Mammary epithelial cell (primary cell): ENCODE measurements at places on chromosomes 5 and 9.

DNA sequence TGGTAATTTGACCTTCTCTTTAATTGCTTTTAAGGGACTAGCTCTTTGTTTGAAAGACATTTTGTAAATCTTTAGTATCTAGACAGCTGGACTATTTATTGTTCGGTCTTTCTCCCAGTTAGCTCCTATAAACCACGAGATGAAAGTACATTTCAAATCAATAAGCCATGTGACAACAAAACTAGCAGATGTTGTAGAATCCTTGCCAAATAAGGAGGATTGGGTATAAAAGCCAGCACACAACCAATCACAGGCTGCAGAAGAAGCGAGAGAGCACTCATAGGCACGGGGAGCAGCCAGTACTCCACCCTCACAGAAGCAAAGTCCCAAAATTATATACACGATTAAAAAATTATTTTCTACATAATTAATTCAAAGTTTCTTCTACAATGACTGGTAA, 8.1 kb upstream of the OMD start:
- DNase-seq = no peak

DNA sequence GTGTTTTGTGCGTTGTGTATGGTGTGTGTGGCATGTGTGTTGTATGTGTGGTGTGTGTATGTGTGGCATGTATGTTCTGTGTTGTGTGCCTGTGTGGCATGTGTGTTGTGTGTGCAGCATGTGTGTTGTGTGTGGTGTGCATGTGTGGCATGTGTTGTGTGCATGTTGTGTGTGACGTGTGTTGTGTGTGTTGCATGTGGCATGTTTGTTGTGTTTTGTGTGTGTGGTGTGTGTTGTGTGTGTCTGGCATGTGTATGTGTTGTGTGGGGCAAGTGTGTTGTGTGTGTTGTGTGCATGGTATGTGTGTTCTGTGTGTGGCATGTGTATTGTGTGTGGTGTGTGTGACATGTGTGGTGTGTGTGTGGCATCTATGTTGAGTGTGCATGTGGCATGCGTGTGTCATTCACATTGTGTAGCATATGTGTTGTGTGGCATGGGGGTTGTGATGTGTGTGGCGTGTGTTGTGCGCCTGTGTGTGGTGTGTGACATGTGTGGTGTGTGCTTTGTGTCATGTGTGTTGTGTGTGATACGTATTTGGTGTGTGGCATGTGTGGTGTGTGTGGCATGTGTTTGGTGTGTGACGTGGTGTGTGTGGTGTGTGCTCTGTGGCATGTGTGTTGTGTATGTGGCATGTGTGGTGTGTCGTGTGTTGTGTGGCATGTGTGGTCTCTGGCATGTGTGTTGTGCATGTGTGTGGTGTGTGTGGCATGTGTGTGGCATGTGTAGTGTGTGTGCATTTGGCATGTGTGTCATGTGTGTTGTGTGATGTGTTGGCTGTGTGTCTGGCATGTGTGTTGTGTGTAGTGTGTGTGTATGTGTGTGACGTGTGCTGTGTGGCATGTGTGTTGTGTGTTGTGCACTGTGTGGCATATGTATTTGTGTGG, 46.6 kb upstream of the IRX4 start:
- DNase-seq = no peak

DNA sequence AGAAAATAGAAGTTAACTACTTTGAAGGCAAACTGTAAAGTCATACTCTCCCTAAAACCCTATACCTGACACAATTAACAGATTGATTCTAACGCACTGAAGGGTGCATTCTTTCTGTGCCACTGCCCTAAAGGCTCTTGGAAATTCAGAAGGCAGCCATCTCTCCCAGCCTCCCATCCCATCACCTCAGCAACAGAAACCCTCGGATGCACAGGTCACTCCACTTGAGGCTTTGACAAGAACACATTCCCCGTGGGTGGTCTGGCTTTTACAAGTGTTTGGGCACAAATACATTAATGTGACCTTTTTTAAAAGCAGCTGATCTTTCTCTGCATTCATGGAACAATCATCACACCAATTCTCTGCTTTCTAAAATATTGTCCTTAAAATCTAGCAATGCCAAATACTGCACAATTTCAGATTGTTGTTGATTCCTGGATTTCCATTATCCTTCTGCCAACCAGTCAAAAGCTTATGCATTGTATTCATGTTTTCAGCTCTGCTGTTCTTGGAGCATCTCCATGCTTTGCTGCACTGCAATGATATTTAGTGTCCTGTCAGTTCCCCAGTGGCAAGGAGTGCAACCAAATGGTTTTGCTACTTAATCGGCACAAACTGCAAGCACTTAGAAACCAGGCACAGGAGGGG, 175.6 kb downstream of the TMEM161B start:
- DNase-seq = no peak

DNA sequence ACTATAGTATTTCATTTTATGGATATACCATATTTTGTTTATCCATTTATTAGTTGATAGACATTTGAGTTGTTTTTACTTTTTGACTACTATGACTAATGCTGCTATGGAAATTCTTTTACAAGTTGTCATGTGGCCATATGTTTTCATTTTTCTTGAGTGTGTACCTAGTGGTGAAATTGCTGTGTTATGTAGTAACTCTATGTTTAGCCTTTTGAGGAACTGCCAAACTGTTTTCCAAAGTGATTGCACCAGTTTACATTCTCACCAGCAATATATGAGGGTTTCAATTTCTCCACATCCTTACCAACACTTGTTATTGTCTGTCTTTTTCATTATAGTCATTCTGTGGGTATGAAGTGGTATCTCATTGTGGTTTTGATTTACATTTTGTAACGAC, 75.4 kb downstream of the GRIA1 start:
- peak; percentile 83 for DNase-seq

- DNase-seq = peak; percentile 64
Observed at GRCh38 chr9:33988219-33988890, 60.3 kb downstream of the UBAP2 start.

DNA sequence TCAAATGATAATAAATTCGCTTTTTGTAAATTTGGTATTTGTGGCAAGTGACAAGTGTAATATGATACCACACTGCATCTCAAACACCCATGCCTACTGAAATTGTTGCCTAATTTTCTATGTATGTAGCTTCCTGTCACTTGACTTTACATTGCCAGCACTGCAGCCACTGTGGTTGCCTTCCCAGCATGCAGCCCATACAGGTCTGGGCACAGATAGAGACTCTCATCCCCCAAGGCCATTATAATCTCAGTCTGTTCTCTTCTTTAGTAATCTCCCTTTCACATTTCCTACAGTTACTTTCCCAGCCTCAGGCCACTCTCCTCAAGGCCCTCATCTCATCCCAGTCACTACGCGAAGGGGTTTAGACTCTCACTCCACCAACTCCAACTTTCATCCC, 1200.6 kb downstream of the PTPRD start:
- no peak for DNase-seq

- no peak for DNase-seq
Observed at GRCh38 chr9:107528686-107529085, 39.1 kb upstream of the KLF4 start.

GRCh38 chr9:111744363-111744762, 50.4 kb downstream of the SHOC1 start:
- DNase-seq = no peak

DNA sequence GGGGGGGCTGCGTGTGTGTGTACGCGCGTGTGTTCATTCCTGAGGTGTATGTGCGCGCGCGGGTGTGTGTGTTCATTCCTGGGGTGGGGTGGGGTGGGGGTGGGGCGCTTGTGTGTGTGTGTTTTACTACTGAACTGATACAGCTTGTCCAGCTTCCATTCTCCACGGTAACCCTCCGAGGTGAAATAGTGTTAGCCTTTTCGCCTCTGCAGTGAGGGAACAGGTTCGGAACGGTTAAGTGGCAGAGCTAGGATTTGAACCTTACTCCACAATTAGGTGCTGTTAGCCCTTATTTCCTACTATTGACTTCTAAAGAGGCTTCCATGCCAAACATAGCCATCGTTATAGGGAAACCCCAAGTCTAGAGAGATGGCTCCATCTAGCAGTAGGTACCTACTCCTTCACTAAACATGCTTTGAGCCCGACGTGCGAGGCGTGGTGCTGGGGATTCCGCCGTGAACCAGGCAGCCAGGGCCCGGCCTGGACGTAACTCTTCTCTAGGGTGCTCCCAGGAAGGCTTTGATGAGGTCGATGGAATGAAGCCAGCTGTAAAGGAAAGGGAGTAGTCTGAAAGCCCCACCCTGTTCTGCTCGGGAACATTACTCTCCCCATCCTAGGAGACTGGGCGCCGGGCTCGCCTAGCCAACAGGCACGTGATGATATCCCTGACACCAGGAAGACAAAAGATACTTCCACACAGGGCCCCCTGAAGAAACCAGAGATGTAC, 782 bp upstream of the SKP1 start:
- peak; percentile 84 for DNase-seq
